CD4-positive, alpha-beta memory T cell (primary cell): ENCODE measurements at places on chromosomes 2 and 18. TPM values are rescaled to one million over a fixed set of nuclear protein-coding genes. Genes with fewer than 3 reads are reported as not detected.

GRCh38 chr2:3466482-3466863 is 52.9 kb downstream of the ADI1 start:
- no peaks in the 10 kb centered on the region for H3K27me3 ChIP-seq
- H3K4me1 ChIP-seq = peaks cover 3% of the 10 kb centered on the region
- H3K4me3 ChIP-seq = no peak overlapping the region
- DNase-seq = no peak
- H3K27ac ChIP-seq = no peak overlapping the region

UGT1A5 gene
- total RNA-seq = not detected

GRCh38 chr2:207308519-207309224 is 142.9 kb upstream of the KLF7 start:
- peaks cover 10% of the 10 kb centered on the region for H3K4me1 ChIP-seq
- H3K4me3 ChIP-seq = no peak overlapping the region
- DNase-seq = no peak
- H3K36me3 ChIP-seq = no peaks in the 10 kb centered on the region

IHH gene
- total RNA-seq = not detected

TMEFF2 gene
- total RNA-seq = not detected

DNA sequence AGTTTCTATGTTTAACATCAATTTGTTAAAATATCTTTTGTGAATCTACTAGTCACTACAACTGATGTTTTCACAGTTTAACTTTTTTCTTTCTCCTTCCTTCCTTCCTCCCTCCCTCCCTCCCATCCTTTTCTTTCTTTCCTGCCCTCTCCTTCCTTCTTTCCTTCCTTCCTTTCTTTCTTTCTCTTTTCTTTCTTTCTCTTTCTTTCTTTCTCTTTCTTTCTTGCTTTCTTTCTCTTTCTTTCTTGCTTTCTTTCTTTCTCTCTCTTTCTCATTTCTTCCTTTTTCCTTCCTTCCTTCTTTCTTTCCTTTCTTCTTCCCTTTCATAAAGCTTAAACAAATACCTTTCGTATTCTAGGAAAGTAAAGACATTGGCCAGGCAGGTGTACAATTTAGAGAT is 2083.0 kb upstream of the CELF4 start:
- no peaks in the 10 kb centered on the region for H3K4me1 ChIP-seq
- H3K27me3 ChIP-seq = no peaks in the 10 kb centered on the region
- no peak overlapping the region for H3K27ac ChIP-seq
- no peak for DNase-seq

GRCh38 chr2:222434204-222434603 is 9.9 kb downstream of the SGPP2 start:
- H3K27me3 ChIP-seq = no peaks in the 10 kb centered on the region
- no peak overlapping the region for H3K27ac ChIP-seq
- no peak for DNase-seq
- H3K4me3 ChIP-seq = no peak overlapping the region

DNA sequence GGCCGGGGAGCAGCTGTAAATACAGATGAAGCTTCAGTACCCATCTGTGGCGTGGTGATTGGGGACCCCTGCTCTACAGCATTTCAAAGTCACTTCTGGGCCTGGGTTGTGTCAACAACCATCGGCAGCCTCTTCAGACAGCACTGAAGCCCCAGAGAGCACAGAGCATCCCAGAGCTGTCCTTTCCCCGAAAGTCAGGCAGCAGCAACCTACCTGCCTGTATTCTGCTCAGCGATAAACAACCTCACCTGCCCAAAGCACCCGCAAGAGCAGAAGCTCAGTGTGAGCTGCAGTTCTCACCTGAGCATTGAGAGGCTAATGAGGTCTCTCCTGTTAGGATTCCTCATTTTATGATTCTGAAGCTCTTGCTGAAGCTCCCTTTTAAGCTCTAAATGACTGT is 19.3 kb downstream of the TRABD2A start:
- no peaks in the 10 kb centered on the region for H3K27me3 ChIP-seq
- no peaks in the 10 kb centered on the region for H3K36me3 ChIP-seq
- H3K27ac ChIP-seq = no peak overlapping the region
- H3K4me1 ChIP-seq = peaks cover 94% of the 10 kb centered on the region
- DNase-seq = no peak
- no peak overlapping the region for H3K4me3 ChIP-seq

DNA sequence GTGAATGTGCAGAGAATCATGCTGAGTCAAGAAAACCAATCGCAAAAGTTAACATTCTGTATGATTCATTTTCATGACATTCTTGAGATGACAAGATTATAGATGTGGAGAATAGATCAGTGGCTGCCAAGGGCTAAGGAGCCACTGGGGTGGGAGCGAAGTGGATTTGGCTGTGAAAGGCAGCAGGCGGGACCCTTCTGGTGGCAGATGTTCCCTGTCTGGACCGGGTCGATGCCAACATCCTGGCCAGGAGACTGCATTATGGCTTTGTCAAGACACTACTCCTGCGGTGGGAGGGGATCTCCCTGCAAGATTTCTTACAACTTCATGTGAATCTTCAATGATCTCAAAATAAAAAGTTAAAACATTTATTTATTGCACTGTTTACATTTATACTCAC is 427.9 kb downstream of the GALR1 start:
- H3K27ac ChIP-seq = no peak overlapping the region
- H3K27me3 ChIP-seq = no peaks in the 10 kb centered on the region
- no peaks in the 10 kb centered on the region for H3K4me1 ChIP-seq
- no peak for DNase-seq

SH2D6 gene
- total RNA-seq = 1.5 TPM

SLC8A1 gene
- 0.79 TPM for total RNA-seq

CYRIA gene
- 0.11 TPM for total RNA-seq

GRCh38 chr2:234732404-234733092 is 219.3 kb upstream of the SH3BP4 start:
- H3K4me1 ChIP-seq = no peaks in the 10 kb centered on the region
- no peaks in the 10 kb centered on the region for H3K36me3 ChIP-seq
- DNase-seq = no peak
- H3K4me3 ChIP-seq = no peak overlapping the region
- H3K27ac ChIP-seq = no peak overlapping the region

DNA sequence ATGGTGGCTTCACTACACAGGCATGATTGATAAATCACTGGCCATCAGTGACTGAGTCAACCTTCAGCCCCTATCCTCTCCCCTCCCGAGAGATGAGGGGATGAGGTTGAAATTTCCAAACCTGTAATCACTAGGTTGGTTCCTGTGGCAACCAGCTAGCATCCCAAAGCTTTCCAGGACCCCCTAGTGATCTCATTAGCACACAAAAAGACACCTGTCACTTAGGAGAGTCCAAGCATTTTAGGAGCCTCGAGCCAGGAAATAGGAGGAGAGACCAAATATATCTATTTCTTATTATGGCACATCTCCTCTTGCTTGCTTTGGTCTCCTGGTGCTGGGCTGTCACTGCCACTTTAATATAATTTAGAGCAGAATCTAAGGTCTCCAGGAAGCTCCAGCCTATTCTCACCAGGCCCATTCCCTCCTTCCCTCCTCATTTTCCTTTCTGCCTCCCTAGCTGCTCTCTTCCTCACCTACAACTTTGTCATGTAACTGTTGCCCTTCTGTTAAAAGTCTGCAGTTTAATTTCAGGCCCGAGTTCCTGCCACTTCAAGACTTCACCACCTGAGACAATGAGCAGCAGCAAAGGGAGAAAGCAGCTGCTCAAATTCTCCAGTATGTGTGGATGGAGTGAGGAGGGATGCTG is 33.2 kb upstream of the NAB1 start:
- no peak overlapping the region for H3K27ac ChIP-seq
- no peaks in the 10 kb centered on the region for H3K27me3 ChIP-seq
- no peak for DNase-seq
- no peaks in the 10 kb centered on the region for H3K4me1 ChIP-seq
- H3K36me3 ChIP-seq = no peaks in the 10 kb centered on the region

STON1 gene
- 4.4 TPM for total RNA-seq

- no peak overlapping the region for H3K27ac ChIP-seq
- no peaks in the 10 kb centered on the region for H3K4me1 ChIP-seq
- DNase-seq = no peak
- H3K4me3 ChIP-seq = no peak overlapping the region
- H3K27me3 ChIP-seq = no peaks in the 10 kb centered on the region
- H3K36me3 ChIP-seq = no peaks in the 10 kb centered on the region
Observed at GRCh38 chr2:23027396-23027795, 357.6 kb upstream of the KLHL29 start.

DNA sequence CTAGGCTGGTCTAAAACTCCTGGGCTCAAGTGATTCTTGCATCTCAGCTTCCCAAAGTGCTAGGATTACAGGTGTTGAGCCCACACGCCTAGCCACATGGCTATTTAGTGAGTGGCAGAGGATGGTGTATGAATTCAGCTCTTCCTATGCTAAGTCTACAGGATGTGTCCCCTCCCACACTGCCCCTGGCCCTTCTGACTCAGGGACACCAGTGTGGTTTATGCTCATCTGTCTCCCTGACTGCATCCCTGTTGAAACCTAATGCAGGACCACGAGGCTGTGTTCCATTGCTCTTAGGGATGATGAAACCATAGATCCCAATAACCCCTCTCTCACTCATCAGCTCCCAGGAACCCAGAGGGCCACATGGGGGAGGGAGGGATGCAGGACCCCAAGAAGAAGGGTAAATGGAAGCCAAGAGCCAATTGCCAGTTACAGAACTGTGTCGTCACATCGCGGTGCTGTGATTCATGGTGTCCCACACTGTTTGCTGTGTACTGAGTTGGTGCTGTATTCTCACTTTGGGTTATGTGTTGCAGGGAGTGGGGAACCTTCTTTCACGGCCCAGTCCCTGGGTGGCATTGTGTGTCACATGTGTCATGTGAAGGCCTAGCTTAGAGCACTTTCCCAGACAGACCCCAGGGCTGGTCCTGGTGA is 102.9 kb upstream of the HAAO start:
- H3K27me3 ChIP-seq = no peaks in the 10 kb centered on the region
- H3K4me3 ChIP-seq = no peak overlapping the region
- H3K4me1 ChIP-seq = no peaks in the 10 kb centered on the region

DNA sequence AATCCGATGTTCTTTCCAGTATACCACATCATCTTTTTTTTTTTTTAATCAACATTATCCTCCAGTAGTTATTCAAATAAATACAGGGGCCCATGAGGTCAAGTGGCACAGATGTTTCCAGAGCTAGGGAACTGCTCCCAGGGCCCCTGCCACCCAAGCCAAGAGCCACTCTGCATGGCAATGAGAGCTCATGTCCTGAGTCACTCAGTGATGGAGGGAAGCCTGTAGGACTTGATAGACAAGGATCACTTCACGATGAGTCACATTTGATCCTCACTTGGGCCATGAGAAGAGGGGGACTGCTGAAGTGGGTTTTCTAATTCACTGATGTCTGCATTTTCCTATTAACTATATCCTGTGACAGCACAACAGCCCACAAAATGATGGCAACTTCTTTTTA is 127.0 kb upstream of the PKDCC start:
- no peak overlapping the region for H3K27ac ChIP-seq
- no peaks in the 10 kb centered on the region for H3K36me3 ChIP-seq
- H3K4me1 ChIP-seq = no peaks in the 10 kb centered on the region
- H3K4me3 ChIP-seq = no peak overlapping the region
- H3K27me3 ChIP-seq = no peaks in the 10 kb centered on the region

GRCh38 chr18:12046751-12047335 is 46.8 kb upstream of the ANKRD62 start:
- no peaks in the 10 kb centered on the region for H3K4me1 ChIP-seq
- DNase-seq = no peak
- no peaks in the 10 kb centered on the region for H3K36me3 ChIP-seq
- H3K27me3 ChIP-seq = no peaks in the 10 kb centered on the region
- H3K4me3 ChIP-seq = no peak overlapping the region

ALPG gene
- not detected for total RNA-seq

DNA sequence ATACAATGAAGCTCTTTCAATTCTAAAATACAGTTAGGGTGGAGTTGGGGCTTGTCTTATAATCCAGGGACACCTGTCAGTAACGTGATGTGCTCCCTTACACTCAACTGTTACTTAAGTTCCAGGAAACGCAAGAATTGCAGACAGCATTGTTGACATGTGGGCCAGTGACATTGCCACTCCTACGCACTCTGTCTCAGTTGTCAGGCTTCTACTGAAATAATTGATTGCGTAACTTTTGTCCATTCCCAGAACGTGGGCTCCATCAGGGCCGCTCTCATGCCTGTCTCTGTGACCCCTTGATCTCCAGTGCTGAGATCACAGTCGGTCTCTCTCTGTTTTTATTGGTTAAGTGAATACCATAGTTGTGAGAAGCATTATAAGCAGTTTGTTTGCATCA is 487.8 kb downstream of the GALR1 start:
- no peak for DNase-seq
- H3K27ac ChIP-seq = no peak overlapping the region
- H3K27me3 ChIP-seq = no peaks in the 10 kb centered on the region
- H3K4me3 ChIP-seq = no peak overlapping the region
- H3K4me1 ChIP-seq = no peaks in the 10 kb centered on the region

GRCh38 chr2:221792971-221793521 is 220.9 kb upstream of the EPHA4 start:
- H3K36me3 ChIP-seq = no peaks in the 10 kb centered on the region

DNA sequence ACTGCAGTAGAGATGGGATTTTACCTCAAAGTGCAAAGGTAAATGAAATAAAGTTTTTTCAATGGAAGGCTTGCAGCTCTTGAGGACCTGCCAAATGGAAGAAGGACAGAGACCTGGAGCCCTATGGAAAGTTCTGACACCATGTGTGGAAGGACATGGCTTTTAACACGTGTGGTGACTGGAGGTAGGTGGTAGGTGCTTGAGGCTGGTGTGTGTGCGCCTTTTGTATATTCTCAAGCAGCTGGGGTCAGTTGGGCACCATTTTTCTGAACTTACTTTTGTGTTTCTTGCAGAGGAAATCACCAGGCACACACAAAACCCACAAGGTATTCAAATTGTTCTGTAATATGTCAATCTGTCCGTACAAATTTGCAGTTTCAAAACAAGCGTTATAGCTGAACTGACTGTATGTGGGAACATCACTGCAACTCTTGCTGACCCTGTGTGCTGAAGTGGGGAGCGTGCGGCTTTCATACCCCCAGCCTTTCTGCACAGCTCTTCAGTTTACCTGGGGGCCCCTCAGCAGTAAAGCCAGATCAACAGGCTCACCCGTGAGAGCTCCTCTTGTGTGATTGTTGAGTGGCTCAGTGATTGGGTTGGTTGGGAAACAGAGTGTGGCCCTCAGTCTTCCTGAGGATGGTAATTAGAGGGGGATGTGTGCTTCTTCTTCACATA is 363 bp downstream of the GREB1 start:
- no peak overlapping the region for H3K4me3 ChIP-seq
- DNase-seq = no peak
- H3K27ac ChIP-seq = no peak overlapping the region
- H3K27me3 ChIP-seq = no peaks in the 10 kb centered on the region

- H3K36me3 ChIP-seq = peaks cover 12% of the 10 kb centered on the region
- H3K27me3 ChIP-seq = no peaks in the 10 kb centered on the region
- H3K4me1 ChIP-seq = no peaks in the 10 kb centered on the region
- no peak for DNase-seq
- H3K27ac ChIP-seq = no peak overlapping the region
Observed at GRCh38 chr2:121473512-121473911, 57.2 kb upstream of the RNU4ATAC start.

- H3K27ac ChIP-seq = no peak overlapping the region
- H3K4me3 ChIP-seq = no peak overlapping the region
- no peaks in the 10 kb centered on the region for H3K27me3 ChIP-seq
- no peak for DNase-seq
- no peaks in the 10 kb centered on the region for H3K36me3 ChIP-seq
Observed at GRCh38 chr18:46278481-46279465, 174.6 kb downstream of the HAUS1 start.
